Ecto neural progenitor cell (in vitro differentiated cells): ENCODE measurements at places on chromosomes 7 and 10.

DNA sequence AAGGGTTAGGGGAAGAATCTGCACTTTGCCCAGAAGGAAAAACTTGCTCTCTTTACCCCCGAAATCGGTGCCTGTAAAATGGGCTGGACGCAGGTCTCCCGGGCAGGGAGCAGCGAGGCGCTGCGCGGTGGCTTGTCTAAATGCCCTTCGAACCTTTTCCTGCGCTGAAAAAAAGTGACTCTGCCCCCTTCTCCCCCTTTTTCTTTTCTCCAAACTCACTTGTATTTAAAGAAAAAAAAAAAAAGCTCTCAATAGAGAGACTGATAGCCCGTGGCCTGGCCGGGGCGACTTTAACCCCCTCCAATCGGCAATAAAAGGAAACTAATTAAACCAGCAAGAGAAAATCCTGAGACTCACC lies 286 bp downstream of the SP8 start:
- DNase-seq: no peak

GRCh38 chr7:17915796-17916195 lies 24.5 kb downstream of the SNX13 start:
- no peak for DNase-seq

DNA sequence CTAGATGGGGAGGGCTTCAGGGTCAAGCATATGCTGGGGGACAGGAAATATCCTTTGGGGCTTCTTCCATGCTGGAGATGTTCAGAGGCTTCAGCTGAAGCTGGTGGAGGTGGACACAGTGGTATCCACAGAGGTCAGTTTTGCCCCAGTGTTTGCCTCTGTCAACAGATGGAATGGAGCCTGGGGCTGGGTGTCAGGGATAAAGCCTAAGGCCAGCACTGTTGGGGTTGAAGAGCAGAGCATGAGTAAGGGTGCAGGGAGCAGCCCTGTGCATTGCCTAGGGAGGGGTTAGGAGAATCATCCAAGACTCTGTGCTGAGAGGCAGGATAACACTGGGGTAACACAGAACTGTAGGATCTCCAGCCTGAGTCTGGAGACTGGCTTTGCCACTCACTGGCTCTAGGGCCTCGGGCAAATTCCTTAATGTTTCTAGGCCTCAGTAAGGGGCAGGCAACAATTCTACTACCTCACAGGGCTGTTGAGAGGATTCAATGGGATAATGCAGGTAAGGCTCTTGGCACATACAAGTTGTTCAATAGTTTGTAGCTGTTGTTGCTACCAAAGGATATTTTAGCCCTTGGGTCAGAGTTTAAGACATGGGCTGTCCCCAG lies 21.8 kb upstream of the MYL7 start:
- DNase-seq: no peak

DNA sequence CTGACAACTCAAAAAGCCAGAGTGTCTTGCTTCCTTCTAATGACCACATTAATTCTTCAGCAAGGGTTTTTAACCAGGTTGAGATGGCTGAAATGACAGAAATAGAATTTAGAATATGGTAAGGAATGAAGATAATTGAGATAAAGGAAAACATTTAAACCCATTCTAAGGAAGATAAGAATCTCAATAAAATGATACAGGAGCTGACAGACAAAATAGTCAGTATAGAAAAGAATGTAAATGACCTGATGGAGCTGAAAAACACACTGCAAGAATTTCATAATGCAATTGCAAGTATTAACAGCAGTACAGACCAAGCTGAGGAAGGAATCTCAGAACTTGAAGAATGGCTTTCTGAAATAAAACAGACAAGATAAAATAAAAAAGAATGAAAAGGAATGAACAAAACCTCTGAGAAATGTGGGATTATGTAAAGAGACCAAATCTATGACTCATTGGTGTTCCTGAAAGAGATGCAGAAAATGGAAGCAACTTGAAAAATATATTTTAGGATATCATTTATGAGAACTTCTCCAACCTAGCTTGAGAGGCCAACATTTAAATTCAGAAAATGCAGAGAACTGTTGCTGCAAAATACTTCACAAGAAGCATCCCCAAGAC lies 87.1 kb downstream of the SAMD9 start:
- no peak for DNase-seq

DNA sequence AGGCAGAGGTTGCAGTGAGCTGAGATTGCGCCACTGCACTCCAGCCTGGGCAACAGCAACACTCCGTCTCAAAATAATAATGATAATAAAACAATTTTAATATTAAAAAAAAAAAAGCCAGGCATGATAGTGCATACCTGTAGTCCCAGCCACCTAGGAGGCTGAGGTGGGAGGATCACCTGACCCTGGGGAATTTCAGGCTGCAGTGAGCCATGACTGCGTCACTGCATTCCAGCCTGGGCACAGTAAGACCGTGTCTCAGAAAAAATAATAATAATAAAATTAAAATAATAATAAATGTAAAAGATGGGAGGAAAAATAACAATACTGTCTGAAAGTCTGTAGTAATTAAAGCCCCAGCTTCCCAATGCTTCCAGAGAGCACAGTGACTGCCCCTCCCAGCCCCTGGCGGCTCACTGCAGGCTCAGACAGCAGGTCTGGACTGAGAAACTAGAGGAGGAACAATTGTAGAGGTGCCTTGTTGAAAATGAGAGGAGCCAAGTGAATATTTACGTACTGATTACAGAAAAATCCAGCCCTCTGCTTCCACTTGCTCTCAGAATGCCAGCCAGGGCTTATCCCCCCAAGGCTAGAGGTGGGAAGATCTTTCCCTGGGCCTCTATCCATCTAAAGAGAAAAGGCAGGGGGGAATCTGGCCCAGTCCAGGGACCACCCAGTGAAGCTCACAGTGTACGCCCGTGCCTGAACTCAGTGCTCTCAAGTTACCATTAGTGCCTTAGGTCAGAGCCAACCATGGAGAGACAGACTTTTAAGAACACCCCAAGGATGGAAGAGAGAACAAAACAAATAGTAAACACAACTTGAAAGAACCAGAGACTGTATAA lies 112.8 kb downstream of the PARD3 start:
- DNase-seq: no peak

DNA sequence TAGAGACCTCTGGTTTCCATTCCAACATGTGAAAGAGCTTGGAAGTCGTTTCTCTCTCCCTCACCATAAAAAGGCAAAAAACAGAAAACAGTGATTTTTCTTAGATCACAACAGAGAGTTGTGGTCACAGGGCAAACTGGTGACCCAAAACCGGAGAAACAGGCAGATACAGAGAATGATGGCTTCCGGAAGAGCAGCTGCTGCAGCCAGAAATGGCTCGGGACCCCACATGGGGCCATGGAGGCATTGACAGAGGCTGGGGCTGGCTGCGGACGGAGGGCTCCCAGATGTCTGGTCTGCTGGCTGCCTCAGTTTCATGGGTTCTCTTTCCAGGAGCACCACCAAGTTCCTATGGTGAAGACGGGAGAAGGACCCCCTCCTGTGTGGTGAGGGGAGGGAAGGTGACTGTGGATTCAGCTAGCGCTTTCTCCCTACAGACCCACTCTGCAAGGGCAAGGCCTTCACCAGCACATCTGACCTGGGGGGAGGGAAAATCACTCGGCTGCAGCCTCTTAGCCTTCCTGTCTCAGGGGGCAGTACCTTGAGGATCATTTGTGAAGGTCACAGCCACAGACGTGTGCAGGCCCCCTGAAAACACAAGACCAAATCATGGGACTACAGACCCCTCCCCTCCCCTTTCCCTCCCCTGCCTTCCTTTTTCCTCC lies 81.4 kb downstream of the WDR37 start:
- DNase-seq: no peak
